ENCODE measurements at places on chromosomes 7 and 10.
A peak's percentile ranks its signal among the peaks of the same experiment; 100 is the strongest.

- DNase-seq, result no peak
Measured at GRCh38 chr7:135536150-135536549, 21.6 kb upstream of the NUP205 start.

GRCh38 chr10:121509796-121510195 lies 88.4 kb downstream of the FGFR2 start:
- DNase-seq, result no peak

GRCh38 chr10:23412223-23412622 lies 26.7 kb upstream of the OTUD1 start:
- DNase-seq, result no peak

DNA sequence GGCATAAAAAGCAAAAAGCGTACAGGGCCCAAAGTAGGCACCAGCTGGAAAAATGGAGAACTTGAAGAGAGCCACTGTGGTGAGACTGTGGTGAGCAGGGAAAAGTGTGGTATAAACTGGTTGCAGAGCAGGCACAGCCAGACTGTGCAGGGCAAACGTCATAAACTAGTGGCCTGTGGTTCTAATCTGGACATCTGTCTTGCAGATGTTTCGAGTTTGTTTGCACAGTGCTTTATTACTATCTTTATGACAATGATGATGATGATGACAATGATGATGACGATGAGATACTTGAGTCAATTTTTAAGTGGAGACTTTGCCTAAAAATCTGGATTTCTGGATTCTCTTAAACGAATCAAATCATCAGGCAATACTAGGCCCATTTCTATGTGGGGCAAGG lies 45.7 kb downstream of the SEMA3C start:
- no peak for DNase-seq

GRCh38 chr10:52484206-52485065 lies 170.4 kb downstream of the DKK1 start:
- DNase-seq, result no peak

DNA sequence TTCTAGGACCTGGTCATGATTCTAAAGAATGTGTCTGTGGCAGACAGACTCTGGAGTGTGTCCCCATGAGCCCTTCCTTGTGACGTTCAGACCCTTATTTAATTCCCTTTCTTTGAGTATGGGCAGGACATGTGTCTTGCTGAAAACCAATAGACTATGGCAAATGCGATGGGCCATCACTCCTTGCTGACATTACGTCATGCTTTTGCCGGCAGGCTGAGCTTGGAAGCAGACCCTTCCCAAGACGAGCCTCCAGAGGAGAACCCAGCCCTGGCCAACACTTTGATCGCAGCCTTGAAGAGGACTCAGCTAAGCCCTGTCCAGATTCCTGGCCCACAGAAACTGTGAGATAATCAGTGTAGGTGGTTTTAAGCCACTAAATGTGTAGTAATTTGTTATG lies 18.4 kb upstream of the TMEM236 start:
- no peak for DNase-seq

DNA sequence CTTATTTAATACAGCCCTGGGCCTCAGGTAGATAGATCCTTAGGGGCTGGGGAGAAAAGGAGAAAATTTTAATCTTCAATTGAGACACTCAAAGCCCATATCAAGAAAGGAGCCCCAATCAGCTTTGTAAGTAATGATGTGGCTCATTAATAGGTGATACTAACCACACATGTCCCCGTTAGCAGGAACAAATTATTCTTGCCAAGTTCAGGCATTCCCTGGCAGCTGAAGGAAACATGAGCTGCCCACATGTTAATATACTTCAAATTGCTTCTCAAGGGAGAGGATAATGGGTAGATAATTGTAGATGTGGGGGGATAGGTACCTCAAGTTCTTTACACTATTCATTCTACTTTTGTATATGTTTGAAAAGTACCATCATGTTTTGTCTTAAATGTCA lies 14.5 kb downstream of the IFIT5 start:
- no peak for DNase-seq

DNA sequence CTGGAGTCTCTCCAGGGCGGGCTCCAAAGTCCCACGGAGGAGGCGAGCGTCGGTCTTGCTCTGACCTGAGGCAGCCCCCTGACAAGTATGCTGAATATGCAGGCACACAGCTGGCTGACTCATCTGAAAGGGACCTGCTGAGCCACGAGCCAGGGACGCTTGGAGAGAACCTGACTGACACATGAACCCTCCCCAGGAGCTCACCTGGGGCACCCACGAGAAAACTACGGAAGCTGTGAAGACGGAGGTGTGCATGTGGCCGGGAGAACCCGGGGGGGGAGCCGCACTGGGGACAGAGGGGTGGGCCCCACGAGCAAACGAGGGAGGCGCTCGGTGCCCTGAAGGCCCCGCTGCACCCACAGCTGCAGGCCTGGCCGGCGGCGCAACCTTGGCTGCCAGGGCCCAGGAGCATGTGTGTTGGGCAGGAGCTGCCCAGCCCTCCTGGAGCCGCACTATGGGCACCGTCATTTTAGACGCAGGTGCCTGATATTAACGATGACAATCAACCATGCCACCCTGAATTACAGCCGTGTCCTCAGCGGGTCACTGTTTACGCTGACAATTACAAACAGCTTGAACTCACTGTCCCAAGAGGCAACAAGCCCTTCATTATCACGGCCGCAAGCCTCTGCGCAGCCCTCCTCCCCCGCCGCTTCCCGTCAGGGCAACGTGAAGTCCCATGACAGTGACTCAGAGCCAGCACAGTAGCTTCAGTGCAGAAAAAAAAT lies 64.7 kb downstream of the DIP2C start:
- peak; percentile 82 for DNase-seq

DNA sequence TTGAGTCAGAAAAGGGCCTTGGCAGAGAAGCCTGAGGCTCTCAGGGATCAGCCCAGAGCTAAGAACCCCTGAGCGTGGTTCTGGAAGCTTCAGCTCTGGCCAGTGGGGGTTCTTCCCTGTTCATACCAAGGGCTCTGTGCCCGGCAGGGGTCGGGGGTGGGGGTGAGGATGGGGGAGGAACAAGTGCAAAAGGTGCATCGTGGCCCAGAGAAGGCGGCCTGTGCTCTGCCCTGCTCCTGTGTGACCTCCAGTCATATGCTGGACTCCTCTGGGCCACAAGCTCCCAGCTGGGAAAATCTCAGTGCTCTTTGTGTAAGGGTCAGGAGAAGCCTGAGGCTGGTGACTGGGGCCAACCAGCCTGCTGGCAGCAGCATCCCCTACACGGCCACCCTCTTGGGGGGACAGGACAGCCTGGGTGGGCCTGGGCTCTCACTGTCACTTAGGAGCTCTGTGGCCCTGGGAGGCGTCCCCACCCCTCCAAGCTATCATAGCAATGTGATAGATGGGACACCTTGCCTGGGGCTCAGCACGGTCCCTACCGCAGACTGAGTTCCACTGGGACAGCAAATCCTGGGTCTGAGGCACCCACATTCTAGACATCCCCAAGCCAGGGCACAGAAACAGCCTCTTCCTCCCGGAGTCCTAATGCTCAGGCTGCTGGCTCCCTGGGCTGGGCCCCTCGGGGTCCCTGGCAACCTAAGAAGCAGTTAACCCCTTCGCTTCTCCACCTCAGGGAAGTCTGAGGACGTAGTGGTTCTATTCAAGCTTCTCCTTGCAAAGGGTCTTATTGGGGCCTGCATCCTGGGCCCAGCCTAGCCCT lies 2.5 kb downstream of the MMRN2 start:
- DNase-seq, result peak; percentile 66

- no peak for DNase-seq
Measured at GRCh38 chr10:35372329-35372728, 36.0 kb downstream of the CCNY start.

DNA sequence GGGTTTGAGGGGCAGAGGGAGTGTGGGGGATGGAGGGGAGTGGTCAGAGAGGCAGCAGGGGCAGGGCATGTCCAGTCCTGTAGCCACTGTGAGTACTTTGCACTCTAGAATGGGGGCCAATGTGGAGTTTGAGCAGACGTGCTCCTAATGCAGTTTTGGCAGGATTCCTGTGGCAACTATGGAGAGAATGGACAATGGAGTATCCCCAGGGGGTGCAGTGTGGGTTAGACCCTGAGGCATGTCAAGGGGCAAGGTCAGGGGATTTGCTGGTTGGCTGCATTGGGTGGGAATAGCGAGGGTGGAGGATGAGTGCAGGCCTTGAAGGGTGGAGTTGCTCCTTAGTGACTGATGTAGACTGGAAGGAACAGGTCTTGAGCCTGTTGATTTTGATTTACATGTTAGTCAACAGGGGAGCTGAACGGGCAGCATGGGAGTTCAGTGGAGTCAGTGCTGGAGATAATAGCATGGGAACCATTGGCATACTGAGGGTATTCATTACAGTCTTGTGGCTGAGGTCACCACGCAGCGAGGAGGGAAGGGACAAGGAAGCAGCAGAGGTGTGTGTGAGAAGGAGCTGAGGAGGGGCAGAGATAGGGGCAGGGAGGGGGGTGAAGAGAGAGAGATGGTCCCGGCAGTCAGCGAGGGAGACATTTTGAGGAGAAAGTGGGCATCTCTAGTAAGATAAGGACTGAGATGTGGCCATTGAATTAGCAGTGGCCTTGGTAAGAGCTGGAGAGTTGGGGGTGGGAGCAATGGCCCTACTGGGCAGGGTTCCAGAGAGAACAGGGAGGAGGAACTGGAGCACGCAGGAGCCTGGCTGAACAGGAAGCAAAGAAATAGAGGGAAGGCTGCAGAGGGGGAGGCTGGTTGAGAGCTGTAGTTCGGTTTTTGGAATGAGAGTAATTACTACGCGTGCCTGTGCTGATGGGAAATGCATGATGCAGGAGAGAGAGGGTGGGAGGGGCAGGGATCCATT lies 112.7 kb downstream of the CCNY start:
- no peak for DNase-seq

- DNase-seq, result no peak
Measured at GRCh38 chr7:2646680-2647571, 15.1 kb downstream of the TTYH3 start.

DNA sequence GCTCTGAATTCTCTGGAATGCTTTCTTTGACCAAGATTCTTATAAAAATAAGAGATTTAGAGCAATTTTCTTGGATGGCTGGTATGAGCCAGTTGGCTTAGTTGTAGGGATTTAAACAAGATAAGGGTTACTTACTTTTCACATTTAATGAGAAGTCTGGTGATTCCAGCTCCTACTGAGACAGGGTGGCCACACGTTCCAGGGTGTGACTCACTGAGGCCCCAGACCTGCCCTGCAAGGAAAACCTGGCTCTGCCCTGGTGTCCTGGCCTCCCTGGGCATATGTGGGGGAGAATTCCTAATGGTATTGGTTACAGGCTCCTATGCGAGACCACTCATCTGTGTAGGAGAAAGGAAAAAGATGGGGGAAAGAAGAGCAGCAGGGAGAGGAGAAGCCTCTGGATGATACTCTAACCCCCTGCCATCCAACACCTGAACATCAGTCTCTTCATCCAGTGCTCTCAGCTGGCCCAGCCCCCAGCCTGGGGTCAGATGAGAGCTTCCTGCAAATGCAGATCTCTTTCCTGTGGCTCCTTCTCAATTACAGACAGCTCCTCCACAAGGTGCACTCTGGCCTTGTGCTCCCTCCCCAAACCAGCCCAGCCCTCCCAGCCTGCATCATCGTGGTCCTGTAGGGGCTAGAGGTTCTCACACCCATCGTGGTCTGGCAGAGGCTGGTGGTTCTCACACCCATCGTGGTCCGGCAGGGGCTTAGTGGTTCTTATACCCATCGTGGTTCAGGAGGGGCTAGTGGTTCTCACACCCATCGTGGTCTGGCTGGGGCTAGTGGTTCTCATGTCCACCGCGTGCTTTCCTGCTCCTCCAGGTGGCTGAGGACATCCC lies 139.9 kb downstream of the EGFR start:
- DNase-seq, result no peak

Measured in spleen (tissue), 13 donors.